ENCODE measurements at places on chromosomes 6 and 20. TPM values are rescaled to one million over a fixed set of nuclear protein-coding genes. Genes with fewer than 3 reads are reported as not detected.

- DNase-seq: no peak
These were observed 64.5 kb upstream of the HIVEP1 start for GRCh38 chr6:11947575-11947974.

DNA sequence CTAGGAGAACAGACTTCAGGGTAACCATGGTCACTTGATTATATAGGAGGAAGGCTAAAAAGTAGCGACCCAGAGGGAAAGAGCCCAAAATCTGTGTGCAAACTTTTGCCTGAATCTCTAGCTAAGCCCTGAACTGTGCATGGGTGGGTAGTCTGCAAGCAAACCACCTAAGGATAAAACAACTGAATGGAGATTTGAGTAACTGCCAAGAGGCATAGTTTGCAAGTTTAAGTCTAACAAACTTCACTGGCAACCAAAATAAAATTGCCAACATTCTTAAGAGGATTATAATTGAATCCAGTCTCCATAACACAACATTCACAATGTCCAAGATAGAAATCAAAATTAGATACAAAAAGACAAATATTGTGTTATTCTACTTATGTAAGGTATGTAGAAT is 192.0 kb upstream of the PLN start:
- DNase-seq: no peak

GRCh38 chr6:113148566-113148965 is 708.6 kb upstream of the MARCKS start:
- no peak for DNase-seq

- DNase-seq: no peak
These were observed 103.1 kb upstream of the MRPS10 start for GRCh38 chr6:42320762-42321161.

- DNase-seq: no peak
These were observed 66.5 kb downstream of the NOX3 start for GRCh38 chr6:155389130-155389529.

GRCh38 chr6:144365271-144365670 is 80.1 kb downstream of the UTRN start:
- DNase-seq: no peak

- no peak for DNase-seq
These were observed 55.3 kb upstream of the ADTRP start for GRCh38 chr6:11833626-11834592.

DNA sequence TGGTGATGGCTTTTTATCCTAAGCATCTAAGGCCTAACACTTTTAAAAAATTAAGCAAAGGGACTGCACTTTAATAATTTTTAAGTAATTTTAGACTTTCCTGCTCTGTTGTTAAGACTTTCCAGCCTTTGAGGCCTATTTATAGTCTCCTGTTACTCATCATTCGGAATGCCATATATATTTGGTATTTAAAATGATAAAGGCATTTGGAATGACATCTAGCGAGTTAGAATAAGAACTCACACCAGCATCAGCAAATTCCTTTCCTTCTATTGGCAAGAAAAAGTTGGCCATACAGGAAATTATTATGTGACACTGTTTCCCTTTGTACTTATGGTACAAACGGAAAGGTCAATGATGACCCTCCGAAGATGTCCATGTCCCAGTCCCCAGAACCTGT is 88.1 kb upstream of the STMND1 start:
- DNase-seq: no peak

GRCh38 chr6:2497922-2498623 is 252.6 kb downstream of the MYLK4 start:
- DNase-seq: no peak

GRCh38 chr6:17998003-17998402 is 10.6 kb upstream of the KIF13A start:
- DNase-seq: no peak

GRCh38 chr6:152399399-152399798 is 237.8 kb downstream of the SYNE1 start:
- peak; percentile 8 for DNase-seq

DNA sequence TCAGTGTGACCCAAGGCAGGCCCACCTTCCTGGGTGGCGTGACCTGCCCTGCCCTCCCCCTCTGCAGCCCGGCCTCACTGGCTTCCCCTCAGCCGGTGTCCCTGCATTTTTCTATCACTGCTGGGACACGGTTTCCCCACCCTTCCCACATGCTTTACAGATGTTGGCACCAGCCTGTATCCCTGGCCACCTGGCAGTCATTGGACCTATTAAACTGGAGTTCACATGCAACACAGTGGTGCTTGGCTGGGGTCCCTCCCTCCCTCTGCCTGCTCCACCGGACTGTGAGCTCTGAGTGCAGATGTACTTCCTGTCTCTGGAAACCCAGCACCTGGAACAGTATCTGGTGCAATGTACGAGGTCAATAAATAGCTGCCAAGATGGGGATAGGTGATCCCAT is 25.5 kb upstream of the STX16 start:
- no peak for DNase-seq

DNA sequence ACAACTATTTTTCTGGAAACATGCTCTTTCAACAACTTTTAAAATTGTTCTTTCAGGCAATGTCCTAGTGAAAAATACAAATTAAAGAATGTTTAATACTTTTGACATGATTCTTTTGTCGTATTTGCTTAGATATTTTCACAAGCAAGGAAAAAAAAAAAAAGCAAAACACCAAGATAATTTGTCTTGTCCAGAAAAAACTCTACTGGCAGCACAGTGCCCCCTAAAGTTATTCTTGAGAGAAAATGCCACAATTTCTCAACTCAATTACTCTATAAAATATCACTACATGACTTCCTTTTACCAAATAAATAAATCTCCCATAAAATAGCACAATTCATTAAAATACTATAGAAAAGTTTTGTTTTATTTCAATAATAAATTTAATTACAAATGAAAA is 652.5 kb upstream of the EPHA7 start:
- no peak for DNase-seq

- peak; percentile 76 for DNase-seq
These were observed 34.0 kb upstream of the YWHAB start for GRCh38 chr20:44851545-44851944.

DNA sequence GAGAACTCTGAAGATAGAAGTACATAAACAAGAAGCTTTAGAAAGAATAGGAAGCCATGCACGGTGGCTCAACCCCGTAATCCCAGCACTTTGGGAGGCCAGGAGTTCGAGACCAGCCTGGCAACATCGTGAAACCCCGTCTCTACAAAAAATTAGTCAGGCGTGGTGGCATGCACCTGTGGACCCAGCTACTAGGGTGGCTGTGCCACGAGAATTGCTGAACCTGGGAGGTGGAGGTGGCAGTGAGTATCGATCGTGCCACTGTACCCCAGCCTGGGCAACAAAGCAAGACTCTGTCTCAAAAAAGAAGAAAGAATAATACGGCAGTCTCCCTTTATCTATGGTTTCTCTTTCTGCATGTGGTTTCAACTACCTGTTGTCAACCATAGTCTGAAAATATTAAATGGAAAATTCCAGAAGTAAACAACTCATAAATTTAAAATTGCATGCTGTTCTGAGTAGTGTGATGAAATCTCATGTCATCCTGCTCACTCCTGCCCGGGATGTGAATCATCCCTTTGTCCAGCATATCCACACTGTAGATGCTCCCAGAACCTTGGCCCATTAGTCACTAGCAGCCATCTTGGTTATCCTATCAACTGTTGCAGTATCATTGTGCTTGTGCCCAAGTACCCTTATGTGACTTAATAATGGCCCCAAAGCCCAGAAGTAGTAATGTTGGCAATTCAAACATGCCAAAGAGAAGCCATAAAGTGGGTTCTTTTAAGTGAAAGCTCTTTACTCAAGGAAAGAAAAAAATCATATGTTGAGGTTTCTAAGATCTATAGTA is 22.1 kb downstream of the DEK start:
- peak; percentile 16 for DNase-seq

- DNase-seq: no peak
These were observed 113.6 kb upstream of the MAN1A1 start for GRCh38 chr6:119463081-119463626.

DNA sequence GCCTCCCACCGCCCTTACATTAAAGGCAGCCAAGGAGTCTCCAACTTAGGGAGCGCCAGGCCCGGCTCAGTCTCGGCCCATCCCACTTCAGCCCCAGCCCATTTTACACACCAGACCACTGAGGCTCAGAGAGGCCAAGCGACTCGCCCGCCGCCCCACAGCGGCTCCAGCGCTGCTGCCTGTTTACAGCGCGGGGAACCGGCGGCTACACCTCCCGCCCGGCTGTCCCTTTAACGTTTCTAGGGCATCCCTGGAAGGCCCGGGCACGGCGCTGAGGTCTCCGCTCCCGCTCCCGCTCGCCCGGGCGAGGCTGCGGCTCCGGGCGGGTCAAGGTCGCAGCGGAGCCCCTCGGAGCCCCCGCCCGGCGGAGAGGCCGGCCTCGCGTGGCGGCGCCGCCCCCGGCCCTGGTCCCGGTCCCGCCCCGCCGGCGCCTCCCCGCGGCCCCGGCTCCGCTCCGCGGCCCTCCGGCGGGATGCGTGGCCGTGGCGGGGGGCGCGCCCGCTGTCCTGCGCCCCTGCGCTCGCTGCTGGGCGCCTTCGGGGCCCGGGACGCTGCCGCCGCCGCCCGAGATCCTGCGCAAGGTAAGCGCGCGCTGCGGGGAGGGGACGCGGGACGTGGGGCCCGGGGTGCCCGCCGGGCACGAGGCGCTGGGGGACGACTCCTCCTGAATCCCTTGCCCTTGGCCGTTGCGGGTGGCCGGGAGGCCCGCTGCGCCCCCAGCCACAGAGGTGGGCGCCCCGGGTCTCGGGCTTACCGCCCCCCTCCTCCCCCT is 27.1 kb upstream of the PHACTR3 start:
- no peak for DNase-seq

- DNase-seq: peak; percentile 64
These were observed 75.3 kb downstream of the SLC23A2 start for GRCh38 chr20:4925842-4926530.

DNA sequence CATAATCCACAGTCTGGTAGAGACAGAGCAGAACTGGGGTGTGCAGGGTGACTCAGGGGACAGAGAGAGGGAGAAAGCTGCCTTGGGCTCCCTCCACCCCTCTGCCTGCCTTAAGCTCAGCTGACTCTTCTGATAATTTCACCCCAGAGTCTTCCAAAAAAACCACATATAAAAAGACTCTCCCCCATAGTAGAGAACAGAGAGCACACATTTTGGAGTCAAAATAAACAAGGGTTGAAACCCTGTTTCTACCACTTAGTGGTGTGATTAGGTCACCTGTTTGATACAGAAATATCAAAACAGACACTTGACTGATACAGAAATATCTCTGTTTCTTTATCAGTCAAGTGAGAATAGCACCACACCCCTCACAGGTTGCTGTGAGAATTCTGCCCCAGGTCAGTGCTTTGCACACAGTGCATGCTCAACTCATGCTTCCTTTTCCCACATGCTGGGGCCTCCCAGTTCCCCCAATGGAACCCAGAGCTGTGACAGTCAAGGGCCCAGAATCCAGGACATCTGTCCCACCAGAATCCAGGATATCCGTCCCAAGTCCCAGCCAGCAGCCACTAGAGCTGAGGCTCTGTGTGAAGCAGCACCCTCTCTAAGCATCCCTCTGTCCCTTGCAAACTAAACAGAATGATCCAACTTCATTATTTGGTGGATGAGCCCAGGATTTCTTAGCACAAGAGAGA is 1.2 kb downstream of the TREML2 start:
- no peak for DNase-seq

GRCh38 chr6:144555066-144555465 is 269.9 kb downstream of the UTRN start:
- no peak for DNase-seq

GRCh38 chr6:35356391-35356790 is 14.0 kb downstream of the PPARD start:
- no peak for DNase-seq

- DNase-seq: no peak
These were observed 27.9 kb upstream of the TMEM181 start for GRCh38 chr6:158531970-158532369.

GRCh38 chr6:3328145-3328544 is 69.4 kb downstream of the PSMG4 start:
- DNase-seq: no peak

DNA sequence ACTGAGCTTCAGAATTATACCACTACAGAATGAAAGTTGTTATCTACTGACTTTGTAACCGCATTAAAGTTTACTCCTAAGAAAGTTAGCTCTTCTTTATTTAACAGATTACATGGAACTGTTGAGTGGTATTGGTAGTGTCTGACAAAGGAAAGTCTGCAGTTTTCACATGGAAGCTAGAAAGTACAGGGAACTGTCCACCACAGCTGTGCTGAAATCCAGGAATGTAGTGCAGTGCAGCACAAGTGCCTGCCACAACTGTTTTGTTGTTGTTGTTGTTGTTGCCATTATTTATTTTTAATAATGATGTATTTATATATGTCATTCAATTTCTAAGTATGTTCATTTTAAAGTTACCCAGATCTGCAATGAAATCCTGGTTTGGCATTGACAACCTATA is 464.9 kb downstream of the TBC1D32 start:
- DNase-seq: no peak

DNA sequence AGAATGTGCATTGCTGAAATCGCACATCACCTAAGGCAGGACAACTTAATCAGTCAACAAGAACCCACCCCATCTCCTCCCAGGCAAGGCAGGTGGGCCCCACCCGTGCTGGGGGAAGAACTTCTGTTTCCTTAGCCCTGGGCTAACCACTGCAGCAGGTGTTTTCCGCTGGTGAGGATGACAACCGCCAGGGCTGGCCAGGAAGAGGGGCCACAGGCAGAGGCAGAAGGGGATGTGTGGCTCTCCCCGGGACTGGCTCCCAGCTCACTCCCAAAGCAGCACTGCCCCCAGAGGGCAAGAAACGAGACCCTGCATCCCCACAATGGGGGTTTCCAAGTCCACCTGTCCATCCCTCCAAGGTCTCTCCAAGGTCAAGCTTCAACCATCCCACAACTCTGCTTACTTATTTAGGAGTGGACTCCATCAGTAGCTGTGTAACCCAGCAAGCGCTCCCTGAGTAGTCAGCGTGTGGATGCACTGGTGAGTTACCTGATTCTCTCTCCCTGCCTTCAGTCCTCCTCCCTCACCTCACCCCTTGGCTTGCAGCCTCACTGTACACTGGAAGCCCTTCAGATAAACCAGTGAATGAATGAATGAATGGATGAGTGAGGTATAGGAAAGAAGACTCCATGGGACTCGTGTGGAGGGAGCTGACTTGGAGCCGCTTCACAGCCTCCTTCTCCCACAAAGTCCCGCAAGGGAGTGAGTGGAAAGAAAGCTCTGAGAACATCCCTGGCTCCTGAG is 168.2 kb upstream of the CST7 start:
- no peak for DNase-seq

GRCh38 chr6:147251072-147251471 is 46.9 kb downstream of the STXBP5 start:
- DNase-seq: no peak

Gene UBE2V1
- 94.1 TPM for total RNA-seq

Gene TCF21
- 14.3 TPM for total RNA-seq

Gene MAVS
- total RNA-seq: 72.3 TPM

Gene SLPI
- 132 TPM for total RNA-seq

Gene MYLIP
- total RNA-seq: 40.3 TPM

Gene PAX1
- 0.06 TPM for total RNA-seq

Gene ACTR5
- 8.1 TPM for total RNA-seq

Gene PDE10A
- total RNA-seq: 18.0 TPM

Gene BMP7
- 2.8 TPM for total RNA-seq

Gene IMPG1
- total RNA-seq: not detected

Gene RIMS4
- total RNA-seq: 2.0 TPM

Gene LAMP5
- total RNA-seq: 0.31 TPM

Gene GJA10
- not detected for total RNA-seq

Gene PM20D2
- total RNA-seq: 9.4 TPM

Gene TNFRSF6B
- not detected for total RNA-seq

Data from mucosa of descending colon (tissue), 3 donors.